Activated naive CD8-positive, alpha-beta T cell treated with anti-CD3 and anti-CD28 coated beads, Interleukin-2, amount 10 ng/mL, durations not matched to agents 7 days and 5 days (primary cell): ENCODE measurements at places on chromosomes 1 and 21. TPM values are rescaled to one million over a fixed set of nuclear protein-coding genes. Genes with fewer than 3 reads are reported as not detected.

Gene FBXO44
- total RNA-seq: 54.9 TPM

Gene C1orf116
- not detected for total RNA-seq

Gene RIIAD1
- total RNA-seq: not detected

Gene FTCD
- 0.65 TPM for total RNA-seq

Gene DDAH1
- total RNA-seq: not detected

Gene OR10J1
- total RNA-seq: not detected

Gene TRIM62
- 13.5 TPM for total RNA-seq

Gene ANKRD34A
- total RNA-seq: 2.8 TPM

Gene AQP10
- not detected for total RNA-seq

Gene S100A2
- total RNA-seq: not detected

Gene USH2A
- total RNA-seq: not detected

Gene ANGPTL3
- not detected for total RNA-seq

Gene NVL
- total RNA-seq: 52.7 TPM

- DNase-seq: no peak
Measured at GRCh38 chr1:222457513-222457912, 90.4 kb downstream of the HHIPL2 start.

GRCh38 chr21:44903050-44903685, 17.5 kb downstream of the ITGB2 start:
- DNase-seq: no peak

DNA sequence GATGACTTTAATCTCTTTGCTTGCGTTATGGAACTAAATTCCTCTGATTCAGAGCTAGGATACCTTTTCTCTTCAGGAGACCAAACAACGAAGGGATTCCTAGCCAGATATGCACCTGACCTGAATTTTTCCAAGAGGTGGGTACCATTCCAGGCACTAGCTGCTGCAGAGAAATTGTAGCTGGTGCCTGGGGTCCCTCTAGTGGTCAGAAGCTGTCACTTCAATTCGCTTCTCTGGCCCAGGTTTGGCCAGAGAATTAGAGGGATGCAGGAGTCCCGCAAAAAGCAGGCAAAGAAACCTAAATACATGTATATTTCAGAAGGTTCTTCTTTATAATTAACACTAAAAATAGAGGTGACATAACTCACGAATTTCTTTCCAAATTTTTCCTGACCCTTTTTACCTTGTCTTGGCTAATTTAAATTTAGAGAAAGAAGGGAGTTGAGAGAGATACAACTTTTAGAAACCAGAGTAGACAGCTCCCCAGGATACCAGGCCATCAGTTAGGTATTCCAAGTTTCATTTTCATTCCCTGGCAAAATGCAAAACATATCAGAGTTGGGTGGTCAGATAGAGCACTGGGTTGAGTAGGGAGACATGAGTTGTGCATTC, 9.6 kb downstream of the ACKR1 start:
- DNase-seq: no peak

- DNase-seq: no peak
Measured at GRCh38 chr21:17789069-17789468, 30.1 kb downstream of the C21orf91 start.

DNA sequence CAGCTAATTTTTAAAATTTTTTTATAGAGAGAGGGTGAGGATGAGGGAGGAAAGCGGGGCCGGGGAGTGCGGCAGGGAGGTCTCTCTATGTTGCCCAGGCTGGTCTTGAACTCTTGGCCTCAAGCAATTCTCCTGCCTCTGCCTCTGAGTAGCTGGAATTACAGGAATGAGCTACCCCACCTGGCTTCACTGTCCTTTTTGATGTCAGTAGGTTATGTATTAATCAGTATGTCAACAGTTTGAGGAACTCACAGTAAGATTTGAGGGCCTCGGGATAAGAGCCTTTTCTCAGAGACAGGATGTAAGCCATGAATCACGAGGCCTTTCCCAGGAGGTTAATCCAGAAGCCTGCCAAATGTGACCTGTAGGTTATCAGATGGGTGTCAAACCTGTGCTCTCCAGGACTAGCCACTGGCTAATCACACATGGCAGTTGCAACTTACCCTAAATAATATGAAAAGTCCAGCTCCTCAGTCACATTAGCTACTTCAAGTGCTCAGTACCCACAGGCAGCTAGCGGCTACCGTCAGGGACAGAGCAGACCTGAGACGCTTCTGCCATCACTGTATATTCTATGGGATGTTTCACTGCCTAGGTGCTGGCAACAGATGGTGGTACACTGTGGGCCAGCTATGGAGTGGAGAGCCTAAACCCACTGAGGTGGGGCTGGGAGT, 33.1 kb downstream of the TRIM67 start:
- no peak for DNase-seq

DNA sequence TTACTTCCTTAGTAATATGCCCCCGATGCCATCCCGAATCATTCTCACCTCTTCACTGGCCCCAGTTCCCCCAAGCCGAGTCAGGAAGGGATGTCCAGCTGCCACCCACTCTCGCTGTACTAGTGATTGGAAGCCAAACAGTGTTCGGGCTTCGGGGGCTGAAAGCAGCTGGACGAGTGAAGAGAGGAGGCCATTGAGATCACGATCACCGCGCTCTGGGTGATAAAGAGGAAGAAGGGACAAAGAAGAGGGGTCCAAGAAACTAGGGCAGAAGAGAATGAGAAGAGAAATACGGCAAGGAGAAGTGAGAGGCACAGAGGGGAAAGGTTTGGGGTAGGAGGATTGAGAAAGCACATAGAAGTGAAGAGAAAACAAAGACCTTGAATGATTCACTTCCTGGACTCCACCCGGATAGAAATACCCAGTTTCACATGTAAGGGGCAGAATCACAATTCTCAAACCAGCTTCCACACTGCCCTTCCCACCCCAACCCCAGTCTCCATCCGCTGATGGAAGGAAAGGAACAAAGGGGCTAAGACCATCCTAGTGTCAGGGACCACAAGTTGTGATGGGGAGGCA, 3.7 kb upstream of the SF3B4 start:
- DNase-seq: no peak

DNA sequence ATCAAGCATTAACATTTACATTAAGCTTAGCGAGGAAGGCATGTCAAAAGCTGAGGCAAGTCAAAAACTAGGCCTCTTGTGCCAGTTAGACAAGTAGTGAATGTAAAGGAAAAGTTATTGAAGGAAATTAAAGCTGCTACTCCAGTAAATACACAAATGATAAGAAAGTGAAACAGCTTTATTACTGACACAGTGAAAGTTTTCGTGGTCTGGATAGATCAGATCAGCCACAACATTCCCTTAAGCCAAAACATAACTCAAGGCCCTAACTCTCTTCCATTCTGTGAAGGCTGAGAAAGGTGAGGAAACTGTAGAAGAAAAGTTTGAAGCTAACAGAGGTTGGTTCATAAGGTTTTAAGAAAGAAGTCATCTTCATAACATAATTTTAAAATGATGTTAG, 131.9 kb downstream of the VAV3 start:
- no peak for DNase-seq

DNA sequence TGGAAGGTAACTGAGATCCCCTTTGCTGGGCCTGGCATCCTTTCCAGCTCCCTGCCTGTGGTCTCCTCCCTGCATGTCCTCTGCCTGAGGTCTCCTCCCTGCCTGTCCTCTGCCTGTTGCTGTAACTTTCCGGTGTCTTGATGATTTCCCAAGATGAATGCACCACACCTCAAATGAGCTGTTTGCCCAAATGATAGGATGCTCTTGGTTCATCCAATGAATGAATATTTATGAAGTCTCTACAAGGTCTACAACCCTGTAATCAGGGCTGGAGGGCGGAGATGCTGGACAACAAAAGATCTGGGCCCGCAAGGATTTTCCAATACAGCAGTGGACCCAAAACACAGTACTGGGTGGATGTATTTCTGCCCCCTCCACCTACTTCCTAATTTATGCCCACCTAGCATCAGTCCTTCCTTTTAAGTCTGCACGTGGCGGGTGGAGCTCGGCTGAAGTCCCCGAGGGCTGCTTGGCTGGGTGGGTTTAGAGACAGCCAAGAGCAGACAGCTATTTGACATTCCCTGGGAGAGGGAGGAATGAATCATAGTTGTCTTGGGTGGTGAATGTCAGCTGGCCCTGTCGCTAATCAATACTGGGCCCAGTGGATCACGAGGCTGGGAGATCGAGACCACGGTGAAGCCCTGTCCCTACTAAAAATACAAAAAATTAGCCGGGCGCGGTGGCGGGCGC, 60.3 kb upstream of the GRHL3 start:
- DNase-seq: no peak

DNA sequence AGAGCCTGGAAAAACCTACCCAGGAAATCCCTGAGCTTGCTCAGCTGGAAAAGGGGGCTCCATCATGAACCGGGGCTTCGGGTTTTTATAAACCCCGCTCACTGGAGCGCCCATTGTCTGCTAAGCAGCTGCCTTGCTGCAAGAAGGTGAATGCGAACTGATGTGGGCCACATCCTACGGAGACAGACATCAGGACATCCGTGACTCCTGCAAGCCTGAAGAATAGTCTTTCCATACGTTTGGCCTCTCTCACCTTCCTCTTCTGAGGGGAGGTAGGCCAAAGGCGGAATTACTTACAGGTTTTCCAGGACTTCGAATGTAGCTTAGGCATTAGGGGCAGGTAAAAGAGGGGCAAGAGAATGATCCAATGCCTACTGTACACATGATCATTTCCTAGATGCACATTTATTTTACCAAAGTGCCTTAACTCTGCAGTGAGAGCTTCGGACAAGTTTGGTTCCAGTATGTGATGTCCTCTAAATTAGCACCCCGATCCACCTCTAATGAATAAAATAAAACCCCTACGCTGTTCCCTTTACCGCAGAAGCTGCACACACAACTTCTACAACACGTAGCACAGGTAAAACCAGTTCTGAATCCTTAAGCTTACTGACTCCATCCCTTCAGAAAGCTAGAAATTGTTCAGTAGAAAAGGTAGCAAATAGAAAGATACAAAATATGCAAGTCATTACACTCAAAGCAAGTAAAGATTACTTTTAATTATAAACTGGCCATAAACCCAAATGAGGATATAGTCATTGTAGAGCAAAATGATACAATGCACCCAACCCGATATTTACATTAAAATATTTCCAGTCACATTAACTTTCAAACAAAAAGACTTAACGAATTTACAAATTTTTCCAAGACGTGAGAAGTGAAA, 866 bp upstream of the SORT1 start:
- DNase-seq: no peak

DNA sequence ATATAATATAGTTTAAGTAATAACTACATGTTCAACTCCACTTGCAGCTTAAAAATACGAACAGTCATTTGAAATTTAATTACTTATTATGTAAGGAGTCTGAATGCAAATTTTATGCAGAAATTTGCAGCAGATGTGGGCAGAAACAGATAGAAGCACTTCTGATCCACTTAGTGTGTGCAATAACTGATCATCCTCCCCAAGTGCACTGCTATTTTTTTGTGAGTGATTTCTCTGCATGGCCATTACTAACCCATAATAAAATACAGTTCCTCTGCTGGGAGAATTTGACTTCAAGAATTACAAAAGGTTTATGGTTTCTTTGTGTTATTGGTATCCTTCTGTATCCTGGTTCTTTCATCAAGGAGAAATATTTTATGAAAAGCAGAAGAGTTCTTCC, 611.5 kb upstream of the RGS18 start:
- DNase-seq: no peak

GRCh38 chr1:220884109-220884980, 5.1 kb downstream of the HLX start:
- DNase-seq: no peak

DNA sequence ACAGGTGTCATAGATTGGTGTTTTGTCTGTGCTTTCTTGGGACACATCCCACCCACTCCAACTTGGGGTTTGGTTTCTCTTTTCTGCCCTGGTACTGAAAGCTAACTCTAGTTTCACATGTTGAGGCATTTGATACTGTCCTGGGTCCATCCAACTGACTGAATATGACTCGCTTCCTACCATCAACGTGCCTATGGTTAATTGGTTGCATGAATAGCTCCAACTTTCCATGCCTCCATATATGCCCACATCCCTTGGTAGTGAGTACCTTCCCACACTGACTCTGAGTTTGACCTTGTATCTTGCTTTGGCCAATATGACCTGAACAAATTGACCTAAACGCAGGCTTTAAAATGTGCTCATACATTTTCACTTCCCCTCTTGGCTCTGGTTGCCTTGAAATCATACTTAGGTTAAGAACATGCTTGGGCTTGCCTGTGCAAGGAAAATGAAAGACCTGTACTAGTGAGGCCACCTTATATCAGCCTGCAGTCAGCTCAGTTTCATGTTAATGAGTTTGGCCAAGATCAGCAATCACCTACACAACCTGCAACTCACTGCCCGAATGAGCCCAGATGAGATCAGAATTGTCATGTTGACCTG, 81.0 kb upstream of the KCNK2 start:
- no peak for DNase-seq

DNA sequence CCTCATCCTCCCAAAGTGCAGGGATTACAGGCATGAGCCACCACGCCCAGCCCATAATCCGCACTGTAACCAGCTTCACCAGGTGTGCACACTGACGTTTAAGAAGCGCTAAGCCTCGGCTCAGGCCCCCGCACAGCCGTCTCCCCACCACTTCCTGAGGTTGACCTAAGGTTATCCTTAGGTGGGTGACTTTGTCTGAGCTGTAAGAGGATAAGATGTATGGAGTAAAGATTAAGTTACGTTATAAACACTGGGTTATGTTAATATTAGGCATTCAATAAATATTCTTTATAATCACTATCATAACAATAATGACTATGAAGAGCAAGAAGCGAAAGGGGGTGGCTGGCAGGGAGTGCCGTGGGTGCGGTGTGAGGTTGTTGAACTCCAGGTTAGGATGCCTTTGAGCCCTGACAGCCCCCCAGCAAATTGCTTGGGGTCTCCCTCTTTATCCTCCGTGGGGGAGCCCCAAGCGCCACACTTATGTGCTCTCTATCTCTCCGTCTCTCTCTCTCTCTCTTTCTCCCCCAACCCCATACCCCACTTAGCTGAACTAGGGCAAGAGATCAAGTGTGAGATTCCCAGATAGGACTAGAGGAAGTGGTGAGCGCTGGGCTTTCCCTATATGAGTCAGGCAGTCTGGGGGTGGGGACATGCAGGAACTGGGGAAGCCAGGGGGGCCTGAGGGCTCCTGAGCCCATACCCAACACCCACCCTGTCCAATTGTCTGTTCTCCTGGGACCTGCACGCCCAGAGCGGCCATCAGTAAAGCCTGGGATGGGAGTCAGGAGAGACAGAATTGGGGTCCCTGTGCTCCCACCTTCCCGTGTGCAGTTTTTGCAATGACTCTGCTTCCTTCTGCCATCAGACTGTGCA, 7.6 kb downstream of the EFHD2 start:
- peak; percentile 51 for DNase-seq

- no peak for DNase-seq
Measured at GRCh38 chr1:245842106-245842505, 665.0 kb downstream of the SMYD3 start.

- no peak for DNase-seq
Measured at GRCh38 chr1:161478985-161479384, 26.3 kb upstream of the FCGR2A start.

DNA sequence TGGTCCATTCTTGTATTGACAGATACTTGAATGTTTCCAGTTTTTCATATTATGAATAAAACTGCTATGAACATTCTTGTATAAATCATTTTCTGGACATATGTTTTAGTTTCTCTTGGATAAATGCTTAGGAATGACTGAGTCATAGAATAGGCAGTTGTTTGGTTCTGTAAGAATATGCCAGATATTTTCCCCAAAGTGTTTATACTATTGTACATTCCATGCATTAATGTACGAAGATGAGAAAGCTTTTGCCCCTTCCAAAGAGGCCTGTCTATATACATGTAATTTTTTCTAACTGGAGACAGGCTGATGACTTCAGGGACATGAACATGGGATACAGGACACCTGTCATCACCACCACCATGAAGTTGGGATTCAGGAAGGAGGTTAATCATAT, 11.3 kb downstream of the NBPF3 start:
- no peak for DNase-seq

GRCh38 chr1:50175719-50176639, 67.3 kb downstream of the ELAVL4 start:
- no peak for DNase-seq

- DNase-seq: peak; percentile 76
Measured at GRCh38 chr1:20185834-20186782, at the start of the genes PLA2G2C and UBXN10. Gene PLA2G2C, minus strand, starts transcription at chr1:20186518. Its CDS starts 9,155 bp downstream, at chr1:20177363. Gene UBXN10, plus strand, starts transcription at chr1:20186096. Its CDS starts 4,466 bp downstream, at chr1:20190562.
